ENCODE measurements at places on chromosomes 7 and 10.

GRCh38 chr7:155594163-155594732, 47.9 kb upstream of the CNPY1 start:
- DNase-seq: no peak

GRCh38 chr10:78579576-78579975, 489.2 kb upstream of the ZMIZ1 start:
- DNase-seq: no peak

- DNase-seq: no peak
These were observed 174.9 kb upstream of the NRP1 start for GRCh38 chr10:33509231-33509831.

GRCh38 chr10:125333209-125333591, 172.8 kb upstream of the CTBP2 start:
- no peak for DNase-seq

DNA sequence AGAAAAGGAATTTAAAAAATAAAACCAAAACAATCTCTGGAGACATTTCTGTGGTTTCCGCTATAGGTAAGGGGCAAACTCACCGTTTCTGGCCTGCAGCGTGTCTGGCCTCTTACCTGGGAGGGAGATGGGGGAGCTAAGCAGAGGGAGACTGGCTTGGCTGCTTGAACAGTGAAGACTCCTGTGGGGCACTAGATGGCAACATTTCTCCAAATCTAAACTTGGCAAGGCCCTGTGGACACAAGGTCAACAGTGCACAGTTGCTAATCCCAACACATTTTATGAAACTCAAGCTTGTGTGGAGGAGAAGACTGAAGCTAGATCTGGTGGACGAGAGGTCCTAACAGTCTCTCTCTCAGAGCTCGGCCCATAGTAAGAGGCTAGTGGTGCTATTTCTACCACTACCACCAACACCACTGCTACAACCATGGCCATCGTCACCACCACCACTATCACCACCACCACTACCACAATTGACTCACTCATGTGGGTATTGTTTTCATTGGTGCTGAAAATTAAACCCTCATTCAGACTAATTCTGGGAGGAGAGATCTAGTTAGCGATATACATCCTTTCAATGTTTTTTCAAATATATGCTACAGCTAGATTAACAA, 28.4 kb upstream of the CDHR3 start:
- DNase-seq: peak; percentile 26

GRCh38 chr10:75181073-75181472, 29.5 kb upstream of the VDAC2 start:
- DNase-seq: no peak

- no peak for DNase-seq
These were observed 353.5 kb downstream of the TCERG1L start for GRCh38 chr10:130958003-130958402.

GRCh38 chr10:84987039-84987438, 658.6 kb downstream of the CCSER2 start:
- DNase-seq: no peak

DNA sequence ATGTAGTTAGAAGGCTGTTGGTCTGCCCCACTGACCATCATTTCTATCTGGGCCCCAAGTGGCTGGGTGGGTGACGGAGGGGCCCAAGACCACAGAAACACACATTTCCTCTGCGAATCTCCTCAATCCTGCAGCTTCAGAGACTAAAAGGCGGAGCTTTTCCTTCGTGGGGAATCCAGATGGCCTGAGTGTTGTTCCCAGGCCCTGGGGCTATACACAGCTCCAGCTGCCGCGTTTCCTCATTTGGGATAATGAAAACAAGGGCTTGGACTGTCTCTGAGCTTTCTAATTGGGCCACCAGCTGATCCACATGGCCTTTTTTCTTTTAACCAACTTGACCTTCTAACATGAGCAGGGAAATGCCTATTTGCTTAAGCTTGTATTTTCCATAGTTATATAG, 339.9 kb downstream of the CXCL12 start:
- no peak for DNase-seq

- no peak for DNase-seq
These were observed 160.0 kb downstream of the LRRC4 start for GRCh38 chr7:127871226-127871625.

DNA sequence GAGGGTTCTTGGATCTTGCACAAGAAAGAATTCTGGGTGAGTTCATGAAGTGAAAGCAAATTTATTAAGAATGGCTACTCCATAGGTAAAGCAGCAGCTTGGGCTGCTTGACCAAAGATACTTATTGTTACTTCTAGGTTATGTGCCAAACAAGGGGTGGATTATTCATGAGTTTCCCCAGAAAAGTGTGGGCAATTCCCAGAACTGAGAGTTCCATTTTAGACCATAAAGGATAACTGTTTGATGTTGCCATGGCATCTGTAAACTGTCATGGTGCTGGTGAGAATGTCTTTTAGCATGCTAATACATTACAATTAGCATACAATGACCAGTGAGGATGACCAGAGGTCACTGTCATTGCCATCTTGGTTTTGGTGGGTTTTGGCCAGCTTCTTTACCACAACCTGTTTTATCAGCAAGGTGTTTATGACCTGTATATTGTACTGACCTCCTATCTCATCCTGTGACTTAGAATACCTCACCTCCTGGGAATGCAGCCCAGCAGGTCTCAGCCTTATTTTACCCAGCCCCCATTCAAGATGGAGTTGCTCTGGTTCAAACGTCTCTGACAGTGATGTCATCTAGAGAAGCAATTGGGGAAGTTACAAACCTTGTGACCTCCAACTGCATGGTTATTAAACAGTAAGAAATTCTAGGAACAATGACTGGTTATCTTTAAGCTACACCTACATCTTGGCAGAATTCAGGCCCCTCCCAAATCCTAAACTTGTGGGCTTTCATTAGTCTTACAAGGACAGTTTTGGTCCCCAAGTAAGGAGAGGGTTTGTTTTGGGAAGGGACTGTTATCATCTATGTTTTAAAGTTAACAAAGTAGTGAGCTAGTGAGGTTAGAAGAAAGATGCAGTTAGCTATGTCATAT, 48.0 kb upstream of the INHBA start:
- no peak for DNase-seq

DNA sequence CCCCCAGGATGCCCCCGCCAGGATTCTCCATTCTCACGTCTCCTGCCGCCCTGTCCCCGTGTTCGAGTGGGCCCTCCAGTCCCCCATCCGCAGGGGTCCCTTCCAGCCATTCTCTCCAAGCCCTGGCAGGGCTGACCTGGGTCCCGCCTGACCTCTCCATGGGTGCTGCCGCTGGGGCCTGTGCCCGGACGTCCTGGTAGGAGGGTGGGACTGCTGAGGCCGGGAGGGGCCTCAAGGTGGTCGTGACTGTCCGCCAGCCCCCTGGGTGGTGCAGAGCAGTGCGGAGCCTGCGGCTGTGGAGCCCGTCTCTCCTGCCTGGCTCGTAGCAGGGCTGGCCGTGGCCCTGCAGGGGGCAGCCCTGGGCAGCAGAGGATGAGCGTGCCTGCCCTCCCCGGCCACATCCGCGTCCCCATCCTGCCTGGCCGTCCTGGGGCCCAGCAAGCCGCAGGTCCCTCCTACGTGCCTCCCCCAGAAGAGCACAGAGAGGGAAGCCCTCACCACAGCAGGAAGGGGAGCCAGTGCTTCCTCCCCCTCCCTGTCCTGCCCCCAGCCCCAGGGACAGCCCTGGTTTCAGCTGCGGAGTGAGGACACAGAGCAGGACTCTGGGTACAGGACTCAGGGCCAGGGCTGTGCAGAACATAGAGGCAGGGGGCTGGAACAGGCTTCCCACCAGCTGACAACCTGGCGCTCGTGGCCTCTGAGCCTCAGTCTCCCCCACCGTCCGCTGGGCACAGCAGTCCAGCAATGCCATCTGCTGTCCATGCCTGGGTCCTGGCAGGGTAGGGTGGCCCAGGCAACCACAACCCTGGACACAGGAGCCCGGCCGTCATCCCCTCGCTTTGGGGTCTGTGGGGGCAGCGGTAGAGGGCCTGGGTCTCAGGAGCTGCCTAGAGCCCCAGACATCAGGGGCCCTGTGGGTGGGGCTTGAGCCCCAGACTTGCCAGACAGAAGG, 1.5 kb upstream of the GRIFIN start:
- peak; percentile 14 for DNase-seq

DNA sequence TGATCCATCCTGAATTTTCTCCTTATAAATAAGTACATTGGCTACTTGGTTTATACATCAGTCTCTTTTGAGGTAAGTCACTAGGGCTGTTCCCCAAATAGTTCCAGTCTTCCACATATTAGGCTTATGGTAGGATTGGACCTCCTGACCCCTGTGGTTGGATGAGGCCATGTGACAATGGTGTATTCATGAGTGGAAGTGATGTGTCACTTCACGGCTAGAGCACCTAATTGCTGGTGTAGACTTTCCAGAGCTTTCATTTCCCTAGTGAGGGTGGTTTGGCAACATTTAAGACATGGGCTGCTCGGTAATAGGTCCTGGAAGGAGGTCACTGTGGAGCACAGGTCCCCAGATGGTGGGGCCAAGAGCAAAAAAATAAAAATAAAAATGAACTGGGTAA, 141.2 kb upstream of the ABCB5 start:
- no peak for DNase-seq

DNA sequence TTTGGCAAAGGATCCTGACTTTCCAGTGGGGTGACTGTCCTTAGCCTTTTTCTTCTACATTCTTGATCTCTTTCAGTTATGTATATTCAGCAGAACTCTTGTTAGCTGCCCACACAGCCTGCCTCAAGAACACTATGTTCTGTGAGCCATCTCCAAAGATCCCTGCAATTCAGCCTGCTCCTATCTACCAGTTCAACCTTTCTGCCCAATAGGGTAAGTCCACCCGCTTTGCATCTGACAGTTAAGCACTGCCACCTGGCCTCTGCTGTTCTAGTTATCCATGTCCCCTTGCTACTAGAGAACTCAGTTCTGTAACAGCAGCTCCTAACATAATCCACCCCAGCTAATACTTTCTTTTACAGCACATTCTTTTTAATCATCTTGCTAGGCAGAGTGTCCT, 13.5 kb downstream of the OR9A2 start:
- no peak for DNase-seq

DNA sequence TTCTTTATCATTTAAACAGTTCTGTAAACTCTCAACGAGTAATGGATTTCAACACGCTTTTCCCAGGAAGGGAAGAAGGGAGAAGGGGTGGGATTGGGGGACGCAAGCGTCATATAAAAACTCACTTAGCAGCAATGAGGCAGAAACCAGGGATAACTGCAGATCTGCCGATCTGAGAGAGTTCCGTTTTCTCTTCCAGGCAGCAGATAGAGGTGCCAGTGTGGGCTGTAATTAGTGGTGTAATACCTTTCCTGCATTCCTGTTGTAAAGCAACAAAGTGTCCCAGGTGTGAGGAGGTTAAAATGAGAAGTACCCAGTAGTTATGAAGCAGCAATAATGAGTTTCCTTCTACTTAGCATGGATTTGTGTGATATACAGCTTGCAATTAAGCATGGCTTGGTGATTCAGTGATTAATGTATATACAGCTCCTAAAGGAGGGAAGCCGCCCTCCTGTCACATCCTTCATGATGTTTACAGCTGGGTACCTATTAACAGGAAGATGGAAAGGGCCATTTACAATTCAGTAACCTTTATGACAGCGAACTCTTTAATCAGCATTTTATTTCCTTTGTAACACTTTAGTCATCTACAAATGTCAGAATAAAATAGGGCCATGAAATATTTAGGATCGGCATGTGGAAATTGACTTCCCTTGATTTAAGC, 271.9 kb downstream of the LRMDA start:
- DNase-seq: no peak

DNA sequence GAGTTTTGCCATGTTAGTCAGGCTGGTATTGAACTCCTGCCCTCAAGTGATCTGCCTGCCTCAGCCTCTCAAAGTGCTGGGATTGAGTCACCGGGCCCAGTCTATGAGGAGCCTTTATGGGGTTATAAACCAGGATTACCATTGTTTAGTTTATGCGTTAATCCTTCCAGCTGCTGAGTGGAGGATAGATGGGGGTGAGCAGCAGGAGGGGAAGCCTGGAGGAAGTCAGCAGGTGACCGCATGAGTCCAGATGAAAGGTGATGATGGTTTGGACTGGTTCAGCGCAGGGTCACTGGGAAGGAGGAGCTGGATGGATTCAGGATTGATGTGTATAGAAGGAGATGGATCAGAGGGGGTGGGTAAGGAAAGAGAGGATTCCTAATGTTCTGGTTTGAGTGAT, 197.1 kb downstream of the ADAM12 start:
- no peak for DNase-seq

DNA sequence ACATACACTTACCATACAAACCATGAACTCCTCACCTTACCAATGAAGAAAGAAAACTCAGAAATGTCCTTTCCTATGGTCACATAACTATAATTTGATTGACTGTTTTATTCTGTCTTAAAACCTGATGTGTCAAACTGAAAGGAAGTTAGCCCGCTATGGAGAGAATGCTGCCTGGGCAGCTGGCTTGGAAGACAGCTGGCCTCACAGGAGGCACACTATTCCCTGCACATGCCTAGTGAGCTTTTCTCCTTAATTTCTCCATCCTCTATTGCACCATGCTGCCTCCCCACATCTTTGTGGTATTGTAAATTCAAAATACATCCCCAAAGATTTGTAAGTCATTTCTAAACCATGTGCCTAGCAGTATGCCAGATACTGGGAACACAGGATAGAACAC, 163.3 kb downstream of the STK31 start:
- DNase-seq: no peak

DNA sequence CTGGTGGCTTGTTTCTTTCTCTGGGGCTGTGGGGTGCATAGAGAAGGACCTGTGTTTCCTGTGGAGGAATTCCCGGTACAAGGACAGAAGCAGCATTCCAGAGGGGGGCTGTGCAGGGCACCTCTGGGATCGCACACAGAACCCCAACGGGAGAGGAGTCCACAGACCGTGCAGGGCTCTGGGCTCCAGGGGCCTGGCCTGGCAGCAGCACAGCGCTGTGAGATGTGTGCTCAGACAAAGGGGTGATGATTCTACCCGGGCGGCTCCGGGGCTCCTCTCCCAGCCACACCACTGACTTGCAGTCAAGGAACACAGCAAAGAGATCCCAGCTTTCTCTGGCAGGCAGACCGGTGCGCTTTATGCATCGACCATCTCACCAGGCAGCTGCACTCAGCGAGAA, 6.9 kb upstream of the SHH start:
- DNase-seq: no peak

GRCh38 chr7:50631639-50632038, 66.4 kb upstream of the DDC start:
- DNase-seq: no peak

- DNase-seq: no peak
These were observed 99.8 kb downstream of the DYNC2I1 start for GRCh38 chr7:158955932-158956804.

GRCh38 chr10:71299071-71299785, 19.8 kb upstream of the SLC29A3 start:
- DNase-seq: no peak

DNA sequence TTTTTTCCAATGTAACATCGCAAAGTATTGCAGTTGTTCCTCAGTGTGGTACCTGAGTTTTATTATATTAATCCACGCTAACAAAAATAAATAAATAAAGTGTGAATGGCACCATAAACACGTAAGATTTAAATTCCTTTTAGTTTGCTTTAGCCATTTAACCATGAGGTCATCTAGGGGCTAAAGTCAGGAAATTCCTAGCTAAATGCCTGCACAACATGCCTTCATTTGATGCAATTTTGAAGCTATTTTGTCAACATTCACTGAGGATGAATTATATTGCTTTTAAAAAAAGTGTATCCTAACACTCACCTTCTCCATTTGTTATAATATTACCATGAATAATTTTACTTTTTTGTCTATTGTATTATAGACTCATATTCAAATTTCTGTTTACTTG, 714.4 kb downstream of the GATA3 start:
- no peak for DNase-seq

Measured in NCI-H187 (cell line).